Iris pigment epithelial cell (primary cell): ENCODE measurements at places on chromosomes 11 and 22.

- no peak for DNase-seq
These were observed 15.1 kb downstream of the P2RY2 start for GRCh38 chr11:73233211-73233610.

- DNase-seq, result no peak
These were observed 386.6 kb downstream of the BUD13 start for GRCh38 chr11:116386118-116386699.

- no peak for DNase-seq
These were observed 4.6 kb downstream of the SLN start for GRCh38 chr11:107707215-107707671.

GRCh38 chr11:79414644-79415317 is 26.0 kb downstream of the TENM4 start:
- DNase-seq, result peak; percentile 77

GRCh38 chr11:33721426-33721825 is 14.8 kb downstream of the CD59 start:
- peak; percentile 56 for DNase-seq

DNA sequence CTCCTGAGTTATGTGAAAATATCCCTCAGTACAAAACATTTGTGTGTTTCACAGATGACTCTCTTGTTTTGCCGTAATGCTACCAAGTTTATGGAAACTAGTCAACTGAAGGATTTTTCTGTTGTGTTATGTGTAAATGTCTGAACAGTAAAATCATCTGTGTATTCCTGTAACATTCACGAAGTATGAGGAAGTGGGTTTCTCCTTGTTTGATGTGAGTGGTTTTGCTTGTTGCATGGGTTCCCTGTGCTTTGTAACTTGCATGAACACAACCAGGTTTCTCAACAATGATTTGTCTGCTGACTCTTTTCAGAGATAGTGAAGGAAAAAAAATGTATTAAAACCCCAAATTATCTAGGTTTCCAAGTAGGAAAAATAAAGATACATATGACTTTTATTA is 138.1 kb downstream of the PGR start:
- peak; percentile 35 for DNase-seq

- no peak for DNase-seq
These were observed 8.4 kb upstream of the FLI1 start for GRCh38 chr11:128685402-128686020.

DNA sequence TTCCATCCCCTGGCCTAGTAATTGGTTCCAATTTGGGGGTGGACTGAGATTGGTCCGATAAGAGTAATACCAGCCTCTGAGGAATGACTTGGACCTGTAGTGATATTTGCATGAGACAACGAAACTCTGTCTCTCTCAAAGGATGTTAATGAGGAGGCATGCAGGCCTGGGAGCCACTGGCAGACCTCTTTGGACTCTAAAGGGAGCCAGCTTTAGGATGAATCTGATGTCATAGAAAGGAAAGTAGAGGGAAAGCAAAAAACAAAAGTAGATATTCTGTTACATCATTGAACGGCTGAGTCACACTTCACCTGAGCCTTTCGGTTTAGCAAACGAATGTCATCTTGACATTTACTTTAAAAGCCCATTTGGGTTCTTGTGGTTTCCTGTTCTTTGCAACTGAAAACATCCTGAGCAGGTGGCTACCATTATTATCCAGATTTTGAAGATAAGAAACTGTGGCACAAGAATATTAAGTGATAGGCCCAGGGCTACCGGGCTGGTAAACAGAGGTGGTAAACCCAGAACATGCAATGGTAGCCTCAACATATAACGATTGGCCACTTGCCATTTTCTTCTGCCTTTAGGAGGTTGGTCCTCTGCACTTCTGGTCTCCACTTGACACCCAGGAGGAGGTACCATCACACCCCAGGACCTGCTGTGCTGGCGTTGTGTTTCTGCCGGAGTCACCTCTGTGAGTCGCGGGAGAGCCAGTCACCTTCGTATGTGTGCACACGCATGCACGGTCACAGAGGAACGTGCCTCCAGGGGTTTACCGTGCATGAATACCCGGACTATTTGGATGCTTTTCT is 42.7 kb downstream of the RTL6 start:
- no peak for DNase-seq

- no peak for DNase-seq
These were observed 115.5 kb downstream of the TEAD1 start for GRCh38 chr11:12789596-12790215.

DNA sequence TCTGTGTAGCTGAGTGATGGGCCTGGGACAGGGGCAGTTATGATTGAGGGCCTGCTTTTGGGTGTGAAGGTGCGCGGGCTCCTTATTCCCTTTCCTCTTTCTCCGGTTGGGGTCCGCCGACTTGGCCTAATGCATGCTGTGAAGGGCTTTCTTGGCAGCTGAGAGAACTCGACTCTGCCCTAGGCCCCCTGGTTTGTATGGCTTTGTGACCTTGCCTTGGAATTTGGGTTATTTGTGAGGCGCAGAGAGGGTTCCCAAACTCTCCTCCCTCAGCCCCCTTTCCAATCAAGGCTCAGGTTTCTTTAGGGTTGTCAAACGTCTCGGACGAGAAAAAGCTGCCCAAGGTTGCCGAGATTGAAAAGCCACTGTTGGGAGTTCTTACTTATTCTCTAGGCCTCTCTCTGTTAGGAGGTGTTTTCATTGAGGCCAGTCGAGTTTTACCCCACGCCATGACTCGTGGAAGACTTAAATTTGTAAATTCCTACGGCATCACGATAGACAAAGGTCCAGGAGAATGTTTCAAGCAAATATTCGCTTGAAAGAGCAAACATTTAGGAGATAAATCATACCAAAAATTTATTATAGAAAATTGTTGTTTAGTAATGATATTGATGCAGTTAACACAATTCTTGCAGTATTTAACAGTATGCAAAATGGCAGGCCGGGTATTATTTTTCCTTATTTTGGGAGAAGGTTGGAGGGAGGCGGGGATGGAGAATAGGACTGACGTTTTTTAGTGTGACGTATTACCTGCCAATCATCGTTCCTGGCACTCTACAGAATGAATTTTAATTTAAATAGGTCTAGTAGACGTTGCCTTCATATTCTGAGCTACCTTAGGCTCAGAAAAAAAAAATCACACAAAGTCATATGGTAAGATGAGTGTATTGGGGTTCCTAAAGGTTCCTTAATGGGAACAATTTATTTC is 689 bp downstream of the PDHX start:
- peak; percentile 55 for DNase-seq

DNA sequence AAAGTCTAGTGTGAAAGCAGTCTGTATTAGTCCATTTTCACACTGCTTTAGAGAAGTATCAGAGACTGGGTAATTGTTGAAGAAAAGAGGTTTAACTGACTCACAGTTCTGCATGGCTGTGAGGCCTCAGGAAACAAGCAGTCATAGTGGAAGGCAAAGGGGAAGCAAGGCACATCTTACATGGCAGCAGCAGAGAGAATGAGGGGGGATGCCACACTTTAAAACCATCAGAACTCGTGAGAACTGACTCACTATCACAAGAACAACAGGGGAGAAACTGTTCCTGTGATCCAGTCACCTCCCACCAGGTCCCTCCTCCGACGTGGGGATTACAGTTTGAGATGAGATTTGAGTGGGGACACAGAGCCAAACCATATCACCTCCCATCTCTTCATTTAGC is 13.8 kb upstream of the TUBA8 start:
- no peak for DNase-seq

DNA sequence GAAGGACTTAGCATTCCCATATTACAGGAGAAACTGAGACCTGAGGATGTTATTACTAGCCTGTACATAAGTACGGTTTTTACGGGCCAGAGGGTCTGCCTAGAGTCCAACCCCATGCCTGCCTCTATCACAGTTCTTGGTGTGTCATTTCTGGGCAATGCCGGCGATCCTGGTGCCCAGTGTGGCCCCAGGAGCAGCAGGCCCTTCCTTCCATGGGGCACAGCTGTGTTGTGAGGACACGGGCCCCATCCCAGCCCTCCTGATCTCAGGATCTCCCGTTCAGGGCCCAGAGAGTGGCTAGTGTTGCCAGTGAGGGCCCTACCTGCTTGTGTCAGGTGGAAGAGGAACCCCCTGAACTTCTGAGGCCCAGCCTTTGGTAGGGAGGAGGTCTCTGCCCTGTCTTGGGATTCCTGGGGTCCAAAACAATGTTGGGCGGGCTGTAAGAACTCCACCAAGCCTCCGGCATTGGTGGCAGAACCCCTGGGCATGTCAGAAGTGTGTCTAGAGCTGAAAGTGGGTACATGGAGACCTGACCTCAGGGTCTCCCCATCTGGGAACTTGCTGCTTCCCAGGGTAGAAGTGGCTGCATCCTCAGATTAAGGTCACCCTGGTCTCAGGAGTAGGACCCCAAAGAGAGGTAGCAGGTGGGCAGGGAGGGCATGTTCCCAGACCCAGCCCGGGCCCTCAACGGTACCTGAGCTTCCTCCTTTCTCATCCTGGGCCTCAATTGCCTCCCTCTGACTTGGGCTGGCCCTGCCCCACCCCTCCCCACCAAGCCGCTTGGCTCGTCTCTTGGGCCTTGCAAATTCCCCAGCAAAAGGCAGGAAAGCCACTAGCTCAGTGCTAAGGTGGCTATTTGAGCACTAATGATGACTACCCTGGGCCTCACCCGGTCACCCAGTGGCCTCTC is 74.6 kb upstream of the KCNQ1OT1 start:
- no peak for DNase-seq

- DNase-seq, result peak; percentile 81
These were observed 1.7 kb downstream of the CAPRIN1 start for GRCh38 chr11:34053161-34053686.

- DNase-seq, result no peak
These were observed 8.6 kb downstream of the ARAP1 start for GRCh38 chr11:72743321-72744221.

GRCh38 chr11:17673951-17674350 is 45.4 kb upstream of the MYOD1 start:
- peak; percentile 20 for DNase-seq

DNA sequence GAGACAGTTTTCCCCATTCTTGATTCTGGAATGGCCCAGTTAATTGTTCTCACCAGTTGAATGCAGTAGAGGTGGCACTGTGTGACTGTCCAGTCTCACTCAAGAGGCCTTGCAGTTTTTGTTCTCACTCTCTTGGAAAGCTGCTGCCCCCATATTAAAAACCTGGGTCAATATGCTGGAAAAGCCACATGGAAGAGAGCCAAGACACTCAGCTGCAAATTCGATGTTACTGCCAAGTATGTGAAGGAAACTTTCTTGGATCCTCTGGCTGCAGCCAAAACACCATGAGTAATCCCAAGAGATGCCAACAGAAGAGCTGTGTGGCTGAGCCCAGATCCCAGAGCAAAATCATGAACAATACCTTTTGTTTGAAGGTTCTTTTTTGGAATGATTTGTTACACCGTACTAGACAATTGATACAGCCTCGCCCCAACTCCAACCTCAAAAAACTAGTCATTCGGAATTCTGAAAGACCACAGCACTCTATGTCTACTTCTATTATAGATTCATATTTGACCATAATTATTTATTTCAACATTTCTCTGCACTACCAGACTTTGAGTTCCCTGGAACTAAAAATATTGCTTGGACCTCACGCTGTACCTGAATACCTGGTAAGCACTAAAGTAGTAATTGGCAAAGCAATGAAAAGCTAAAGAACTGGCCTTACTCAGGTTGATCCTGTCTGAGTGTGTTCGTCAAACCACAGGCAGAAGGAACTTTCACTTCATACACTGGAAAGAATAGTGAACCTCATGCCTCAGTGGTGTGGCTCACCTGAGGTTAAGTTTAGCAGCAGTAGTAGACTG is 378.8 kb downstream of the ETS1 start:
- DNase-seq, result peak; percentile 87

DNA sequence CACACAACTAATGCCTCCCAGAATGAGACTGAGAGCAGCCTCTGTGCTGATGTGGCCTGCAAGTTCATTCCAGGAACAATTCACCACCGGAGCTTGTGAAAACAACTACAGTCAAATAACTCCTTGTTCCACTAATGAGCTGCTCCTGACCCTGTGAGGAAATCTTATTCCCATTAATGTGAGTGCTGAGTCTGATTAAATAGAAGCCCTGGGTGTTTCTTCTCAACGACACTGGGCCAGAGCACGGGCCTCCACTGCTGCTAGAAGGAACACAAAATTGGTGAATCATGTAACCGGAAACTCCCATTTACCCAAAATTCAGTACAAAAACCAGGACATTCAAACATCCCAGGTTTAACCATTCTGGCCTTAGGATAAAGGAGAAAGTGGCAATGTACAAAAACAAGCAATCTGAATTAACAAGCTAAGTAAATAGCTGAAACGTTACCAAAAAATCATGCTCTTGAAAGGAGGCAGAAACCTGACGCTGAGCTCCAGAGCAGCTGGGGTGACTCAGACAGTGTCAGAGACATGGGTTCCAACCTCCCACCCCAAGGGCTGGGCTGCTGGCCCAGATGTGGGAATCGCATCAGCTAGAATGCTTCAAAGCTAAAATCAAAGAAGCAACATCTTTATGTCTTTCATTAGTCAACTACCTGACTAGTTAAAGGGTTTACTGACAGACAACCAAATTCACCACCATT is 26.7 kb downstream of the SERGEF start:
- peak; percentile 80 for DNase-seq

GRCh38 chr11:92264350-92264749 is 39.7 kb downstream of the FAT3 start:
- peak; percentile 11 for DNase-seq

DNA sequence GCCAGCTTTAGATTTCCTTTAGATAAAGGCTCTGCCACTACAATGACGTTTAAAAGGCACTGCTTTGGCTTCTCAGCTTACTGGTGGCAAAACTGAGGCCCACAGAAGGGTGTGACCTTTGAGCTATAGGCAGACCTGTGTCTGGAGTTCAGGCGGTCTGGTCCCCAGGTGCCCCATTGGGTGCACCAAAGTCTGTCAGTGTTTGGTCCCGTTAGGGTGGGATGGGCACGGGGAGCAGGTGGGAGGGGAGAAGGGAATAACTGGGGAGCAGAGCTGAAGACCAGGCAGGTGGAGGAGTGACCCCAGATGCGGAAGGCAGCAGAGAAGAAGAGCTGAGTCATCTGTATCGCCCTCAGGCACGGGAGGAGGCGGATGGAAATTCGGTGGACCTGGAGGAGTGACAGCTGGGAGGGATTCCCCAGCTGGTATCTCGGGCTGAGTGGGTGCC is 45.3 kb upstream of the GCAT start:
- DNase-seq, result no peak

DNA sequence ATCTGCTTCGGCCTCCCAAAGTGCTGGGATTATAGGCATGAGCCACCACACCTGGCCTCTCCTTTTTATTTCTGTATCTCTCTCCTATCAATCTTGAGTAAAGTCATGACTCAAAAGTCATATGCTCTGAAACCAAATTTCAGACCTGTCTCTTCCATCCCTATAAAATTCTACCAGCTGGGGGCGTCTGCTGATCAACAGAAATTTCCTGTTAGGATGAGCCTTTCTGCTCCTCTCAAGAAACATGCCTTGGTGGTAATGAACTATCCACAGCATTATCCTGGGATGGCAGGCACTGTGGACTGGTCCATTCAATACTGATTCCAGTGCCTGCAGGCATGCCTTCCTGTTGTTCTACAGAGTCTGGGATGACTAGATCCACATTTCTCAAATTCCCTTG is 472.6 kb downstream of the NELL1 start:
- no peak for DNase-seq
